M059J (cell line): ENCODE measurements at places on chromosomes 13 and 19. TPM values are rescaled to one million over a fixed set of nuclear protein-coding genes. Genes with fewer than 3 reads are reported as not detected.

TINCR gene
- 0.10 and 0.12 TPM in 2 replicates for total RNA-seq

FGF14 gene
- total RNA-seq: not detected in 2 replicates

ZNF730 gene
- total RNA-seq: 0.81 and 3.6 TPM in 2 replicates

ZNF549 gene
- total RNA-seq: 5.6 and 7.5 TPM in 2 replicates

ZNF799 gene
- total RNA-seq: 2.3 and 6.1 TPM in 2 replicates

F10 gene
- 0.10 TPM in 1 of 2 replicates, not detected in the other for total RNA-seq

ENOX1 gene
- total RNA-seq: 0.05 and 0.10 TPM in 2 replicates

ZGLP1 gene
- total RNA-seq: 0.94 TPM in 1 of 2 replicates, not detected in the other

OR4F17 gene
- total RNA-seq: not detected in 2 replicates
